Stimulated activated effector memory CD8-positive, alpha-beta T cell treated with anti-CD3 and anti-CD28 coated beads, Interleukin-12 subunit alpha, Interleukin-12 subunit beta, amount 100 ng/mL, for 72 hours (primary cell): ENCODE measurements at places on chromosomes 3 and 15.

DNA sequence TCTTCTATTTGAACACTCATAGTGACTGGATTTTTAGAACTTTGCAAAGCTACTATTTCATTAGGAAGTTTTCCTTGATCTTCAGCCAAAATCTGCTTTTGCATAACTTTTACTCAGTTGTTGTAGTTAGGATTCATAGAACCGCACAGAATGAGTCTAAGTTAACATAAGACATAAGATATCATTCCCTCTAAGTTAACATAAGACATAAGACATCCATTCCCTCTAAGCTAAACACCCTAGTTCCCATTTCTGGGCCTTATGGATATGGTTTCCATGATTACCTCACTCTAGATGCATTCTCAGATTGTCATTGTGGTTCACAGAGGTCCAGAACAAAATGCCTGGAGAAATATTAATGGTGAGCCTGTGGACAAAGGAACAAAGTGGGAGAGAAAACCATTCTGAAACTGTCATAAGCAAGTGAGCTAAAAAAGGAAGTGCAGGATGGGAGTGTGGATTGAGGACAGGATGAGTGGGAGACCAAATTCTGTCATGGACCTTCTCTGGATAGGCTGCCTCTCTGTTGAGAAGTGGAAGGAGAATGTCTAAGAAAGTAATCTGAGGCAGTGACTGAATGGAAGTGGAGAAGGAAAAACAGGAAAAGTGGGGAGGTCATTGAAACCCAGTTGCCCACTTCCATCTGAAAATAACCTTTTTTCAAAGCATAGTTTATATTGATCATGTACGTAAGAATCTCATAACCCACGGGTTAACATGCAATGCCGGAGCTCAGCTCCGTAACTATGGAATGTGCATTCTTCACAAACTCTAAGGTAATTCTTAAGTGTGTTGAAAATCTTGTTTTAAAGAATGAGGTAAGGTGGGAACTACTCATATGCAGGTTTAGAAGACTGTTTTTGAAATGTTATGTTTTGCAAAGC is 37.4 kb upstream of the SECISBP2L start:
- no peak for DNase-seq

GRCh38 chr3:189833996-189834395 is 202.8 kb downstream of the TP63 start:
- no peak for DNase-seq

DNA sequence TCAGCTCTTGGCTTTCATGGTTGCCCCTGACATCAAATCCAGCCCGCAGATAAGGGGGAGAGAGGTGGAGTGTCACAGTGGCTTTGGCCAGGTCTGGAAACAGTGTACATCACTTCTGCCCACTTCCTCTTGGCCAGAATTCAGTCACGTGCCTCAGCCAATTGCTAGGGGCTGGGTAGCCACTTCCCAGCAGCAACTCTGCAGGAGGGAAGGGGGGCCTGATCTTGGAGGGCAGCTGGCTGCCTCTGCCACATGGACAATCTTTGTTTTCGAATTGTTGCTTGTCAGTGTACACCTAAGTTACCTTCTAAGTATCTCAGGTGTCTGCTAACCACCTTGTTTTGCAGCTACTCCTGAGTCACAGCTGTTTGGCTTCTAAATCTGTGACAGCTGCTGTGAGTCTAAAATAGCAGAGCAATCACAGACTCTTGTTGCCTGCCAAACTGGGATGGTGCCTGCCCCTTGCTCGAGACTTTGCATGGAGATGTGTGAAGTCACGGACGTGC is 41.0 kb upstream of the LIMD1 start:
- DNase-seq: no peak

DNA sequence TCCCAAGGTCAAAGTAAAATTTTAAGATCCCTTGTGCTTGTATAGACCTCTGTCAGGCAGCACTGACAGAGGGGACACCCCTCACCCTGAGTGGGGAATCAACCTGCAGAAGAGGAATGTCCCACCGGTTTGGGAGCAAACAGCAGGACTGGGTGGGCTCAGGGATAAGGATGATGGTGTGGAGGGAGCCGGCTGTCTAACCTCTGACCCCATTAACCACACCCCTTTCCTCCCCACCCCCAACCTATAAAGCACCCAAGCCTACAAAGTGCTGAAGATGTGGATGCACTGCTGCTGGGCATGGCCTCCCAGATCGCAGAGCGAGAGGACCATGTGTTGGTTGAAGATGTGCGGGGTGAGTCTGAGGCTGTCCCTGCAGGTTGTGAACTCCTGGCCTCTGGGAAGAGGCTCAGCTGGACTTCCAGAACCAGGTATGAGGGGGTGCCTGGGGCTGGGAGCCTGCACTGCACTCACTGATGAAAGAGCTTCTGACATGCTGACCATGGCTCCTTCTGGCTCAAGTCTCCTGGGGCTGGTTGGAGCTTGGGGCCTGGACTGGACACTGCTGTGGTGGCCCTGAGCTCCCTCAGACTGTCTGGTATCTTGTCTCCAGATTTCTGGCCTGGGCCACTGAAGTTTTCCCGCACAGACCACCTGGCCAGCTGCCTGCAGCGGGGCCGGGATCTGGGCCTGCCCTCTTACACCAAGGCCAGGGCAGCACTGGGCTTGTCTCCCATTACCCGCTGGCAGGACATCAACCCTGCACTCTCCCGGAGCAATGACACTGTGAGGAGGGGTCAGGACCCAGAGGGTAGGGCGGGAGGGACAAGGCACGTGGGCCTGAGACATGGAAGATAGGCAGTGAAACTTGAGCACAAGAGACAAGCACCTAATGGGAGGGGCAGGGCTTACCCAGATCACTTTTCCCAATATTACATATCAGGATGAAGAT is 9.3 kb downstream of the DUOX1 start:
- no peak for DNase-seq

- DNase-seq: no peak
Observed at GRCh38 chr3:105691633-105692032, 177.2 kb downstream of the CBLB start.

GRCh38 chr3:32097768-32098167 is 8.7 kb upstream of the GPD1L start:
- DNase-seq: no peak

GRCh38 chr15:44308415-44308814 is 19.9 kb downstream of the GOLM2 start:
- peak; percentile 68 for DNase-seq

DNA sequence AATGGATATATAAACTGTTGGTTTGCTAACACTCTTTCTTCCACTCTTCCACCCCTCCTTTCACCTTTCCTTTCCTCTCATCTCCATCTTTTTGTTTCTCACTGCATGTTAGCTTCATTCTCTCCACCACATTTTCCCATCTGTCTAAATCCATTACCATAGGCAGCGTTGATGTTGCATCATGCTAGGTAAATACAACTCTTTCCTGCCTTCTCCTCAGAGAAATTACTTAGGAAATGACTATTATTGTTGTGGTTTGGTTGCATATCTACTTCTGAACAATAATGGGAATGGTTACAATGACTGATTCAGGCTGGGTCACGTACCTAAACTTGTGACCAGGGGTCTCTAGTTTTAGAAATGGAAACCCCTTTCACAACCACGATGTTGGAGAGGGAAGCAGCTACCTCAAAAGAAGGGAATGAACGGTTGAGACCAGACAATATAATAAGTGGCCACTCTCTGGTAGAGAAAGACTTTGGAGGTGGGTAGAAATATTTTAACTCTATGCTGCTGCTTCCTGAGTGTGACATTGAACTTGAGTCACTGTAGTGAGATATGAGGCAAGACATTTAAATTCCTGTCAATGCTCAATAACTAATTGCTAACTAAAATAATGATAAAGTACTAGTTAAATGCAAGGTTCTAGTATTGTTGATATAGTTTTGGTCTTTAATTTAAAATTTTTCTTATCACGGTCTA is 314.1 kb upstream of the TGFBR2 start:
- DNase-seq: no peak

DNA sequence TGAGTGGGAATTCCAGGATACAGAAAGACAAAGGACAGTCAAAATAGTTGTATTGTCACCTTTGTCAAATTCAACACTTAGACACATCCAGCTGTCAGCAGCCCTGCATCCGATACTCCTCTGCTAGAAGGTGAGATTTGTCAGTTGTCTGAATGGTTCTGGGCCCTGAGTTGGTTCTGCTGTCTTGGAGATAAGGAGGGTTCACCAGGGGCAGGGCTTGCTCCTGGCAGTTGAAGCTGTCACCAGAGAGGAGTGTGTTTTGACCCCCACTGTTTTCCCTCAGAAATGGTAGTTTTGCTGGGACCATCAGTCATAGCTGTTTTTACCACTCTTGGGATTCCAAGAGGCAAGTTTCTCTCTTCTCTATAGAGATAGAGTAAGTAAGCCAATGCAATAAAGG is 3.2 kb upstream of the KY start:
- no peak for DNase-seq

DNA sequence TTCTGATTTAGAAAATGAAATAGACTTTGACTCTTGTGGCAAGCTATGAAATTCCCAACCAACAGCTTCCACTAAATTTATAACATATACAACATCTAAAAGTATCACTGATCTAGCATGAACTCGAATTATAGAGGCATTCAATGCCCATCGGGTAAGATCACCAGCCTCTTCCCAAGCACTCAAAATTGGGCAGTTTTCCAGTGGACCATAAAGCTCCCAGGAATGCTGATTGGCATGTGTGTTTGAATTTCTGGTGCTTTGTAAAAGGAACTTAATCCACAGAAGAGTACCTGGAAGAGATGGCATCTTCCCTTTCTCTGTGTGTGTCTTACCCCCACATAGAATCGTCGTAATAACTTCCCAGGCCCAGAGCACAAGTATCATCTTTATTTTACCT is 10.0 kb downstream of the LRTM1 start:
- DNase-seq: no peak

DNA sequence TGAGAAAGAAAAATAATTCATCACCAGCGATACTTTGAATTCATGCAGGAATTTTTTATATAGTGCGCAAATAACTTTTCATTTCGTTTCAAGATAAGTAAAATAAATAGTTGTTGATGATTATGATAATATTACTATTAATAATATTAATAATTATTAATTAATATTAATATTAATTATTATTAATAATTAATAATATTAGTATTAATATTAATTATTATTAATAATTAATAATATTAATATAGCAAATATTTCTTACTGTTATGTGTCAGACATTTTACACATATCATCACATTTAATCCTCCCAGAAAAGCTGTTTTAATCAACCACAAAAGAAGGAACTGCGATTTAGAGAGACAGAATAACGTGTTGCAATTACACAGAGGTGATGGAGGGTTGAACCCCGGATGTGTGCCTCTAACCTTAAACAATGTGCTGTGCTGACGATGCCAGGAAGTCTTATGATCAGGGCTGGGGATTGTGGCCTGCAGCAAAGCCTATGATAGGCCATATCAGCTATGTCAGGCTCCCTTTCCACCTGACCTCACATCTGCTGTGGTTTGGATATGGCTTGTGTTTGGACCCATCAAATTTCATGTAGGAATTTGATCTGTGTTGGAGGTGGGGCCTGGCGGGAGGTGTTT is 263.5 kb upstream of the NR2F2 start:
- DNase-seq: no peak

- no peak for DNase-seq
Observed at GRCh38 chr15:61910839-61911369, 149.3 kb downstream of the VPS13C start.

DNA sequence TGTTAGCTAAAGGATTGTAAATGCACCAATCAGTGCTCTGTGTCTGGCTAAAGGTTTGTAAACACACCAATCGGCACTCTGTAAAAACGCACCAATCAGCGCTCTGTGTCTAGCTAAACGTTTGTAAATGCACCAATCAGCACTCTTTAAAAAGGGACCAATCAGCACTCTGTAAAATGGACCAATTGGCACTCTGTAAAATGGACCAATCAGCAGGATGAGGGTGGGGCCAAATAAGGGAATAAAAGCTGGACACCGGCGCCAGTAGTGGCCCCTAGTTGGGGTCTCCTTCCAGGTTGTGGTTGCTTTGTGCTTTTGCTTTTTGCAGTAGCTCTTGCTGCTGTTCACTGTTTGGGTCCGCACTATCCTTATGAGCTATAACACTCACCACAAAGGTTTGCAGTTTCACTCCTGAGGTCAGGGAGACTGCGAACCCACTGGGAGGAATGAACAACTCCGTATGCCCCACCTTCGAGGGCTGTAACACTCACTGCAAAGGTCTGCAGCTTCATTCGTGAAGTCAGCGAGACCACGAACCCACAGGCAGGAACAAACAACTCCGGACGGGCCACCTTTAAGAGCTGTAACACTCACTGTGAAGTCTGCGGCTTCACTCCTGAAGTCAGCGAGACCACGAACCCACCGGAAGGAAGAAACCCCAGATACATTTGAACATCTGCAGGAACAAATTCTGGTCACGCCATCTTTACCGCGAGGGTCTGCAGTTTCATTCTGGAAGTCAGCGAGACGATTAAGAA is 1.1 kb upstream of the SUCLG2 start:
- DNase-seq: peak; percentile 90

DNA sequence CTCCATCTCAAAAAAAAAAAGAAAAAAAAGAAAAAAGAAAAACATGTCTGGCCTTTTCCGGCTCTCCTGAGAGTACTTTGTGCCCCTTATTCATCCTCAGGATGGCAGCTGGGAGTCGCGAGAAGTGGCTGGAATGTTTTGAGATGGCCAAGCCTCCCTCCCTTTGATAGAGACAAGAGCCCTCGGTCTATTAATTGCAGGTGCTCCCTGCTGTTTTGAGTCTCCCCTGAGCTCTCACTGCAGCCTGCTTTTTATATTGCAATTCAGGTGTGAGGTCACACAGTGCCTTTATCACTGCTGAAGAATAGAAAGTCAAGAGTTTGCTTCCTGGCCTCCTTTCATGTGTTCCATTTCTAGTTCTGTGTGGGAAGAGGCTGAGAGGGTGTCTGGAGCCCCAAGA is 10.9 kb downstream of the CA12 start:
- DNase-seq: no peak

GRCh38 chr3:14425581-14426304 is 23.3 kb downstream of the SLC6A6 start:
- no peak for DNase-seq

GRCh38 chr3:194632226-194632808 is 902 bp downstream of the TMEM44 start:
- no peak for DNase-seq

GRCh38 chr15:46496491-46497115 is 861.8 kb downstream of the SQOR start:
- DNase-seq: no peak

DNA sequence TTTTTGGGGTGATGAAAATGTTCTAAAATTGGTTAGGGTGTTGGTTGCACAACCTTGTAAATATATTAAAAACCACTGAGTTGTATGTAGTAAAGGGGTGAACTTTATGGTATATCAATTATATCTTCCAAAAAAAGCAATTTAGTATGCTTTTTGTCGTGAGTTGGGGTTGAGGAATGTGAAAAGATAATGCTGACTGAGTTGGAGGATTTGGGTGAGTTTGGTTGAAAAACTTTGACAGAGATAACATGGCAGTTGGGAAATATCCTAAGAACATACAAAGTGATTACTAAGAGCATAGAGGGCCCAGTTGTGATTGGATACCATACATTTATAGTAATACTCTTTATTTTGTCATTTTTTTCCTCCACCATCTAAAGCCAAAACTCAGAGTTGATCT is 33.6 kb downstream of the HMG20A start:
- DNase-seq: no peak
